ENCODE measurements at places on chromosomes 11 and 22.

DNA sequence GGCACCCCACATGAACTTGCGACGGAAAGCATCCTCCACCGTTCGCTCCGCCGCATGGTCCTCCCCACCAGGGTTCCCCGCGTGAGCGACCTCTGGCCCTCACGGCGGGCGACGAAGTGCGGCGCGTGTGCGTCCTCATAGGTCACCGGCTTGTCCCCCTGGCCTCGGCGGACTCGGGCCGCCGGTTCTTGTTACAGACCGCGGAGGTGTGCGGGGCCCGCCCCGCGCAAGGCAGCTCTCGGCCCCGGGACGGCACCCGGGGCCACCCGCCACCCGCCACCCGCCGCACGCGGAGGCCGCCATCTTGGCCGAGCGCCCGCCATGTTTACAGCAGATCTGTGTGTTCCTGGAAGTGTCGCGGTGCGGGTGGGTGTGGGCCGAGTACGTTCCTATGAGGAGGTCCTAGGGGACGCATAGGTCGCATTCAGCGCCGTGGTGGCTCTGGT, 3.5 kb upstream of the IFITM2 start:
- DNase-seq: no peak

DNA sequence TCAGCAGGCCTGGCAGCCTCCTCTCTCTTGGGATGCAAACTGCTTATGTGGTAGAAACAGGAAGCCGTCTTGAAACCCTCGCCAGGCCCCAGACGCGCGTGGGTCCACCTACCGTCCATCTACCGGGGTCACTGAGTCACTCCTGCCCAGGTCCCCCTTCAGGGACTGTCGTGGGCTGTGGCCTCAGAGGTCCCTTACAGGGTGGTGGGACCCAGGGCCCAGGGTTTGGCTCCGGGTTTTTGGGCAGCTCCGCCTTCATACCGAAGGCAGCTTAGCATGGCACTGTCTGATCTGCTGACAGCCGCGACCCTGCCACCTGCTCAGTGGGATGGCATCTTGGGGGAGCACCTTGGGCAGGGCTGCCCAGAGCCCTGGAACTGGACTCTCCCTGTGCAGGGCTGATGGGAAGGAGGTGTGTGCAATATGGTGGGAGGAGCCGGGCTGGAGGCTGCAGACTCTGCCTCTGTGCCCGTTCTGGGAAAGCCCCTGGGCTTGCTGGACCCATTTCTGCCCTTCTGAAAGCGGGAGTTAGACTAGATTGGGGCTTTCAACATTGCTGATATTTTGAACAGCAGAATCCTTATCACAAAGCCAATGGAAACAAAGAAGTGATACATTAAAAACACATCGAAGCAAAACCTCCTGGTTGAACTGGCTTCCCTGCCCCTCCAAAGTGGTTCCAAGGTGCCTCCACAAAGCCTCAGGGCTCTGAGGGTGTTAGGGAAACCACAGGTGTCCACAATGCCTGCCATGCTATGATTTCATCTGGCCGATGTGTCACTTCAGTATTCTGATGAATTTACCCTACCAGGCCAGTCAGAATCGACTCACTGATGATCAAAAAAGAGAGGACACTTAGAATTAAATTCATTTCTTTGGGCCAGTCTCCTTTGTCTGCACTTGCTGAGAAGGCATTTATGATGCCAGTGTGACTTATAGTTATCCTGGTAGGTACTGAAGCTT, 316.5 kb downstream of the KIRREL3 start:
- no peak for DNase-seq

GRCh38 chr11:50102916-50103315, 70.2 kb downstream of the OR4C45 start:
- no peak for DNase-seq

DNA sequence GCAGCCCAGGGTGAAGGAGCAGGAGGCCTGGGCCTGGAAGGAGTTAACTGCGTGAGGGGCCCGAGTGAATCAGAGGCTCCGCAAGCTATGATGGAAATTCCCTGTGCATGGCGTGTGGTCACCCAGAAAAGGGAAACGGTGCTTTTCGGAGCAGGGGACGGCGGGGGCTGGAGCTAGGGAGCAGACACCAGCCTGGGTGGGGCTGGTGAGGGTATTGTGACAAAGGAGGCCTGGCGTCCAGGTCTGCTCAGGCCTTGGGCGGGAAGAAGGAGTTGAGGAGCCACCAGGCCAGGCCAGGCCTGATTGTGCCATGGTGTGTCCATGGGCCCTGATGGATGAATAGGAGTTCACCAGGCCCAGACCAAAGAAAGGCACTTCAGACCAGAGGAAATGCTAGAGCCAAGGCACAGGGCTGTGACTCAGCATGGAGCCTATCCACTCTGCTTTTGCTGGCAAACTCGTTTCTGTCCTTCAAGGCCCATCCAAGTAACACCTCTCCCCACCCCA, 12.8 kb upstream of the SPI1 start:
- DNase-seq: no peak

GRCh38 chr11:64441127-64441526, 82.2 kb downstream of the RPS6KA4 start:
- no peak for DNase-seq

- DNase-seq: no peak
Measured at GRCh38 chr11:34203377-34203871, 98.0 kb downstream of the NAT10 start.

- DNase-seq: no peak
Measured at GRCh38 chr22:35034963-35035362, 31.0 kb upstream of the ISX start.

- no peak for DNase-seq
Measured at GRCh38 chr11:46594374-46594700, 514 bp upstream of the AMBRA1 start.

DNA sequence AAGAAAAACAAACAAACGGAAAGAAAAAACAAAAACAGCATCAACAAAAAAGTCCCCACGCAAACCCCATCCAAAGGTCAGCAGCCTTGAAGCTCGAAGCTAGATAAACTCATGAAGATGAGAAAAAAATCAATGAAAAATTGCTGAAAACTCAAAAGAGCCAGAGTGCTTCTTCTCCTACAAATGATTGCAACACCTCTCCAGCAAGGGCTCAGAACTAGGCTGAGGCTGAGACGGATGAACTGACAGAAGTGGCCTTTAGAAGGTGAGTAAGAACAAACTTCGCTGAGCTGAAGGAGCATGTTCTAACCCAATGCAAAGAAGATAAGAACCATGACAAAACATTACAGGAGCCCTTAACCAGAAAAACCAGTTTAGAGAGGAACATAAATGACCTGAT, 18.4 kb upstream of the FTH1 start:
- DNase-seq: no peak

DNA sequence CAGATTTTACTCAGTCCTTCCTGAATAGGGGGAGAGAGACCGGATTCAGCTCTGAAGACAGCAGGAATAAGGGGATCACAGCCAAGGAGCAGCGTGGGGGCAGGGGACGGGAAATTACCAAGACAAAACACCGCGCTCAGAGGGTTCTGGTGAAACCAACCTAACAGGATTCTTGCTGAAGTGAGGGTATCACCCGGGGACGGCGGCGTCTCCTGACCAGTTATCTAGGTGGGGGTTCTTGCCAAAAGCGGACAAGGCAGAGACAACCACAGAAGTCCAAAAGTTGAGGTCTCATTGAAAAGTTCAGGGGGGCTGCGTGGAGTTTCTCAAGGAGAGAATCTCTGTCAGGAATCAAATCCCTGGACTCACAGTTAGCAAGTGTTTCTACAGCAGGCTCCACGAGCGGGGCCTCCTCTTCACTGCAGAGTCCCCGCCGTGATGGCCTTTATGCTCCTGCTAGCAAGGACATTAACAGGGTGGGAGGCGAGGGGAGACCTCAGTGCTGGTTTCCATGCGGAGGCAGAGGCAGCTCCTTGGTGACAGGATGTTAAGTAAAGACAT, 291.0 kb downstream of the BRD1 start:
- DNase-seq: no peak

DNA sequence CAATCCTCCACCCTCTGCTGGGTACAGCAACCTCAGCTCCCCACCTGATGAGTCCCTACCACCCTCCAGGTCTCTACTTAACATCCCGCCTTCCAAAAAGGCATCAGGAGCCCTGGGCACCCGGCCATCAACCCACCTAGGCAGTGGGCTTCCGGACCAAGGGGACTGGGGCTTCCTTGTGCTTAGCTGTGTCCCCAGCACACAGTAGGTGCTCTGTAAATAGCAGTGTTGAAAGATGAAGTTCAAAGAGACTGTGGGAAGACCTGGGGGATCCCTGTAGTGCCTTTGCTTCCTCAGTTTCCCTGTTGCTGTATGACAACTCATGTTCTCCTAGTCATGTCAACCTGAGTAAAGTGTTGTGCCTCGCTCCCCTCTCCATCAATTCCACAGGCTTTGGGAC, 21.0 kb downstream of the VWCE start:
- DNase-seq: no peak

DNA sequence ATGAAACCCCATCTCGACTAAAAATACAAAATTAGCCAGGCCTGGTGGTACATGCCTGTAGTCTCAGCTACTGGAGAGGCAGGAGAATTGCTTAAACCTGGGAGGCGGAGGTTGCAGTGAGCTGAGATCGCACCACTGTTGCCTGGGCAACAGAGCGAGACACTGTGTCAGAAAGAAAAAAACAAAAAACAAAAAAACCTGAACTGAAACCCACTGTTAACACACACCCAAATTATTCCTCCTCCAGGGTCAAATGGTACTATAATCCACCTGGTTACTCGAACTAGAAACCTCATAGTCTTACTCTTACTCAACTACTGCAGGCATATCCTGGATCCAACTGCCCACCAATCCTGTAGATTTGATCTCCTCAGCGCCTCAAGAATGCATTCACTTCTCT, 35.5 kb downstream of the USP28 start:
- DNase-seq: no peak

- DNase-seq: no peak
Measured at GRCh38 chr11:86932924-86933875, 22.0 kb downstream of the FZD4 start.

GRCh38 chr11:86069408-86070101, 671 bp upstream of the PICALM start:
- DNase-seq: no peak

DNA sequence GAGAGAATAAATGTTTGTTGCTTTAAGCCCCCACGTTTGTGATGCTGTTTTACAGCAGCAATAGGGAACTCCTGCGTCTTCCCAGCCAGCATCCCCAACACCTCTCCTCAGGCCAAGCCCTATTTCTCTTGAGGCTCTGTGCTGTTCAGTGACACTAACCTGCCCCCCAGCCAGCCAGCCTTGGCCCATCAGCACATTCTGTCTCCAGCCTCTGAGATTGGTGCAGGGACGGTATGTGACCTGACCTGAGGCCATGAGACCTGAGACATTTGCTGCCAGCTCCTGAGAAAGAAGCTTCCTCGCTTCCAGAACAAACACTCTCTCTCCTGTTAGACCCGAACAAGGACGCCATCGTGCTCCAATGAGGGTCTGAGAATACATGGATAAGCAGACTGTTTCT, 38.5 kb upstream of the SLC35C1 start:
- DNase-seq: no peak

DNA sequence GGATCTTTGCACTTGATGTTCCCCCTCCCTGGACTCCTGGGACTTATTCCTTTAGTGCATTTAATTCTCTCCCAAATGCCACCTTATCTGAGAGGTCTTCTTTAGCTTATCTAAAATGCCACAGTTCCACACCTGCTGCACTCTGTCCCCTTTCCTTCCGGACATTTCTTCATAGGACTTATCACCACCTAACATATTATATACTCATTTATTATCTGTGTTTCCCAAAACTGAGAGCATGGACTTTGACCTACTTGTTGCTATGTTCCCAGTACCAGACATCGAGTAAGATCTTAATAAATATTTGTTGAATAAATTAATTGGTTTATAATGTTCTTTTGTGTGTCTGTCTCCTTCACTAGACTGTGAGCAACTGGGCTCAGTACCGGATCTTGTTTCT, 585.3 kb downstream of the INSC start:
- no peak for DNase-seq

GRCh38 chr11:36062796-36063365, 119.0 kb downstream of the LDLRAD3 start:
- no peak for DNase-seq

DNA sequence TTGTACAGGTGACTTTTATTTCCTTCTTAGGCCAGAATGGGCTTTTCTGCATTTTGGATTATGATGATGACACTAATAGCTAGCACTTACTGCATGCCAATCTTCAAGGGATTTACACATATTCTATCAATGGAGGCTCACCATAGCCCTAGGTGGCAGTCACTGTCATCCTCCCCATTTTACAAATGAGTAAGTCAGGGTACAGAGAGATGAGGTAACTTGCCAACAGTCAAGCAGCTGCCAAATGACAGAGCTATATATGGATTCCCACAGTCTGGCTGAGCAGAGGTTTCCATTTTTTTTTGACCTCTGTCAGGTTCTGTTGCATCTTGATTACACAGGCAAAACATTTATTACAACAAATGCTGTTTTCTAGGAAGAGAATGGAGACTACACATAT, 23.8 kb upstream of the C11orf96 start:
- no peak for DNase-seq

DNA sequence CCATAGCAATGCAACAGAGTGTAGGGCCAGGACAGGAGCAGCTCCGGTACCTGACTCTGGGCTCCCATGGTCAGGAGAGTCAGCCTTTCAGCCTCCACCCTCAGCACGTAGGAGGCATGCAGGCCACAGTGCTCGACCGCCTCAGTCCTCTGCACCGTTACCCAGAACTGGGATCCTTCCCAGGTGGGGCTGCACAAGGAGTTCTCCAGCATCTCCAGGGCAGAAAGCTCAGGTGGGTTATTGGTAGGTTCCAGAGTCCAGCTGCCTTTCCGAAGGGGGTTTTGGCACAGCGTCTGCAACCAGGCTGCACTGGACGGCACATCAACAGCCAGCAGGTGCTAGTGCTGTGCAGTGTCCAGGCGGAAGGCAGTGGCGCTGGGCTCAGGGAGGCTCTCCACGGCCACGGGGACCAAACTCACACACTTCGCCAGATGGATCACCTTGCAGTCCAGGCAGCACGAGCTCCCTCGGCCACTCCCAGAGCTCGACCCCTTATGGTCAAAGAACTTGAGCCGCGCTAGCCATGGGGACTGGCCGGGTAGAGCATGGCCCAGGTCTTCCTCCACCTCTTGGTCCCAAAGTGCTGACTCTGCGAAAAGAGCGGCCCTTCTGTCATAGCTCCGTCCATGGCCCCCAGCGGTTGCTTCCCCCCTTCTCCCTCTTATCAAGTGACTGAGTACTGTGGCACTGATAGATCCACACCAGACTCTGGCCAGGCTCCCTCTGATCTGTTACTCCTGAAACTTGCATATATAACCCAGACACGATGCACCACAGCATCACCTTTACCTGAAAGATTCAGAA, 6.9 kb upstream of the PHOX2A start:
- no peak for DNase-seq

GRCh38 chr11:14583252-14584034, 60.2 kb upstream of the PDE3B start:
- DNase-seq: no peak

DNA sequence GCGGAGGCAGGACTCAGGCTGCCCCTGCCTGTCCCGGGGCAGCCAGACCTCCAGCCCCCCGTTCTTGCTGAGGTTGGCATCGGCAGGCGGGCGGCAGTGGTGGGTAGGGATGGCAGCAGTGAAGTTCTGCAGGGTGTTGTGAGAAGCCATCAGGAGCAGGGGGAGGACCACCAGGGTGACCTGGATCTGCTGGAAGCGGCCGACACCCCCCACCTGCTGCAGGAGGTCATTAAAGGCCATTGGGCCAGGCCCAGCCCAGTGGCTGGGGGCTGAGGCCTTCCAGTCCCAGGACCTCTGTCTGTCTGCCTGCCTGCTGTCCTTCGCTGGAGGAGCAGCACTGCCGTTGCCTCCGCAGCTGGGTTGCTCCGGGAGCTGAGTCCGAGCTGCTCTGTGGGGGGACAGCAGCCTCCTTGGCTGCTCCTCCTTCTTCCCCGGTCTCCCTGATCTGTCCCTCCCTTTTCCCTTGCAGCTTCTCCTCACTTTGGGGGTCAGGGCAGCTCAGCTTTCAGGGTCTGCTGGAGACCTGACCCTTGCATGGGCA, at the start of gene SLC22A6:
SLC22A6 (minus strand) TSS at position 517 of the 541 bp plus-strand sequence; CDS start at position 240, 277 bp downstream.
- DNase-seq: no peak
